Activated naive CD8-positive, alpha-beta T cell treated with anti-CD3 and anti-CD28 coated beads for 36 hours (primary cell): ENCODE measurements at places on chromosomes 7 and 10. TPM values are rescaled to one million over a fixed set of nuclear protein-coding genes. Genes with fewer than 3 reads are reported as not detected.

Gene CACNB2
- not detected for total RNA-seq

Gene IFIT2
- total RNA-seq = 37.3 TPM

Gene DMBT1
- total RNA-seq = not detected

Gene AGMO
- not detected for total RNA-seq

Gene SEC24C
- 74.9 TPM for total RNA-seq

Gene TYSND1
- 15.8 TPM for total RNA-seq
